ENCODE measurements at places on chromosomes 5 and 9.

GRCh38 chr5:109453251-109453650 is 43.5 kb upstream of the PJA2 start:
- no peak for DNase-seq

DNA sequence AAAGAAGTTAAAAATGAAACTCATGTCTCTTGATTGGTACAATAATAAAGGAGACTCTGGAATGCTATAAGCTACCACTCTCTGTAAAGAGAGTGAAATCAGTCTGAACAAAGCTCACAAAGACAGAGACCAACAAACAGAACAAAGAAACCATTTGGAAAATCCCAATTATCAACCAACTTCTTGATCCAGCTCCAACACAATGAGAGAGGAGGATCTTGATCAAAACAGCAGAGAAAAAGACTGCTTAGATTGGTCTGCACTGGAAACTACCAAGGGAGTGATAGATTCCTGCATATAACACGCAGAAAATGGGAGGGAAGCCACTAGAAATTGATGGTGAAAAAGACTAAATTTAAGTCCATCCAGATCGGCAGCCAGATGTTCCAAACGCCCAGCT is 23.1 kb upstream of the RNF38 start:
- DNase-seq, result no peak

GRCh38 chr9:129033216-129033615 is 3.2 kb upstream of the MIGA2 start:
- no peak for DNase-seq

- DNase-seq, result no peak
These were observed 75.3 kb downstream of the TJP2 start for GRCh38 chr9:69249337-69249736.

DNA sequence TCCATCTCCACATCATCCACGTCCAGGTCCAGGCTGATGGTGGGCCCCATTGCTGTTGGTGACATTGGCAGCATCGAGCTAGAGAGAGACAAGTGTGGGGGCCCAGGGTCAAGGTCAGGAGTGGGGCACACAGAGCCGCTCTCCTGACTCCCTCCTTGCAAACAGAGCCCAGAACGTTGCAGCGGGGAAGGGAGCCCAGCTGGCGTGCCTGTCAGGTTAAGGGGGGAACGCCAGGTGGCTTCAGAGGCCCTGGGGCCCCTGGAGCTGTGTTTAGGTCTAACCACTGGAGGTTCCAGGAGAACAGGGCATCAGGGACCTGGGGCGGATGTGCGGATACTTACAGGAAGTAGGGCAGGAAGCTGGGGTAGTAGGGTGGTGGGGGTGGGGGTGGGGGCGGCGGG is 7.5 kb downstream of the RNF44 start:
- no peak for DNase-seq

DNA sequence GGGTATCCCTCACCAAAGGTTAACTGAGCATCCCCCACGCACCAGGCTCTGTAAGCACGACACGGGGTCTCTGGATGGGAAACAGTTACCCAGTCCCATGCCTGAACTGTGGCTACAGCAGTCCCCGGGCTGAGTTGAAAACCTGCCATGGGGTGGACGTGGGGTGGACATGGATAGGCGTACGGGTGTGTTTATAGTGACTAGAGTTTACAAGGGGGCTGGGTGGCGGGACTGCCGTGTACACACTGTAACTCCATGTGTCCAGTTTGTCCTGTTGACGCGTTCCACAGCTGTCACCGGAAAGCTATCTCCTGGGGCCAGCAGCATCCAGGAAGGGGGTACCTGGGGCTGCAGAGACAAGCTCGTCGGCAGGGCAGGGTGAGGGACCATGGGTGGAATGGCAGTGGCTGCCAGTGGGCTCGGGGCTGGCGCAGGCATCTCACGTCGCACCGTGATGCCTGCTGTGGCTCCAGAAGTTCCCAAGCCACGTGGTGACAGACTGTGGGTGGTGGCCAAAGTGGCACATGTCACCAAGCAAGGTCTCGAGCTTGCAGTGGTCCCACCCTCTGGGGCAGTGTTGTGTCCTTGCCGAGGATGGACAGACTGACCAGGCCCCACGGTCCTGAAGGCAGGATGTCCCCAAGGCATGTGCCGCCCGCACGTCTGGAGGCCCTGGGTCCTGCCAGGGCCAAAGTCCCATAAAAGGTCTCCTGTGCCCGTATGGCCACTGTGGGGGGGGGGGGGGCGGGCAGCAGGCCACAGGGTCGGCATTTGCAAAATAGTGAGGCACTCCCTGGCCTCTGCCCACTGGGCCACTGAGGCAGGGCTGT is 29.3 kb upstream of the RNF130 start:
- peak; percentile 41 for DNase-seq

DNA sequence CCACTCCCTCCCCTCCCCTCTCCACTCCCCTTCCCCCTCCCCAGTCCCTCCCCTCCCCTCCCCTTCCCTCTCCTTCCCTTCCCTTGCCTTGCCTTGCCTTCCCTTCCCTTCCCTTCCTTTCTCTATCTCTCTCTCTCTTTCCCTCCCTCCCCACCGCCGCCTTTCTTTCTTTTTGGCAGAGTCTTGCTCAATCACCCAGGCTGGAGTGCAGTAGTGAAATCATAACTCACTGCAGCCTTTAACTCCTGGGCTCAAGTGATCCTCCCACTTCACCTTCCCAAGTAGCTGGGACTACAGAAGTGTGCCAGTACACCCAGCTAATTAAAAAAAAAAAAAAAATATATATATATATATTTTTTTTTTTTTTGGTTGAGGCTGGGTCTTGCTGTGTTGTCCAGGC is 45.5 kb downstream of the IL31RA start:
- no peak for DNase-seq

DNA sequence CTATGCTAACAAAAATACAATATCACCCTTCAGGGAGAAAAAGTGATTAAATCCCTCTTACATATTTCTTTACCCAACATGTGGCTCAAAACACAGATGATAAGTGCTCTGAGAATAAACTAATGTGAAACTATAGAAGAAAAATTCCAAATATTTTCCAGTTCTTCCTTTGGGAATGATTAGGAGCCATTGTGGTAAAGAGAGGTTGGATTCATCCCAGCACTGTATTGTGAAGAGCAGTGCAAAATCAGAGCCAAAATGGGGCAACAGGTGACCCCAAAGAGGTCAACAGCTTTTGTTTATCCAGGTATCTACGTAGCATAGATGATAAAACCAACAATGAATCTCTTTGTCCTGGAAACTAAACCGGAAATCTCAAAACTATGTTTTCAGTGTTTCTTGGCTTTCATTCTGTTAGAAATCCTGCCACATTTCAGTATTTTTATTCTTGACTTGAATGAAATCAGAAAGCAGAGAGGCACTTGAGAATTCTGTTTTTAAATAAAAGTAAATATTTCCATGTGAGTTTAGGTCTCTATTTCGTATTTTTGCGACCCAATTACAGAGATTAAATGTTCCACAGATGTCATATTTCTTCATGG is 120.4 kb upstream of the FST start:
- no peak for DNase-seq

GRCh38 chr5:135386886-135387628 is 12.0 kb downstream of the MACROH2A1 start:
- no peak for DNase-seq

DNA sequence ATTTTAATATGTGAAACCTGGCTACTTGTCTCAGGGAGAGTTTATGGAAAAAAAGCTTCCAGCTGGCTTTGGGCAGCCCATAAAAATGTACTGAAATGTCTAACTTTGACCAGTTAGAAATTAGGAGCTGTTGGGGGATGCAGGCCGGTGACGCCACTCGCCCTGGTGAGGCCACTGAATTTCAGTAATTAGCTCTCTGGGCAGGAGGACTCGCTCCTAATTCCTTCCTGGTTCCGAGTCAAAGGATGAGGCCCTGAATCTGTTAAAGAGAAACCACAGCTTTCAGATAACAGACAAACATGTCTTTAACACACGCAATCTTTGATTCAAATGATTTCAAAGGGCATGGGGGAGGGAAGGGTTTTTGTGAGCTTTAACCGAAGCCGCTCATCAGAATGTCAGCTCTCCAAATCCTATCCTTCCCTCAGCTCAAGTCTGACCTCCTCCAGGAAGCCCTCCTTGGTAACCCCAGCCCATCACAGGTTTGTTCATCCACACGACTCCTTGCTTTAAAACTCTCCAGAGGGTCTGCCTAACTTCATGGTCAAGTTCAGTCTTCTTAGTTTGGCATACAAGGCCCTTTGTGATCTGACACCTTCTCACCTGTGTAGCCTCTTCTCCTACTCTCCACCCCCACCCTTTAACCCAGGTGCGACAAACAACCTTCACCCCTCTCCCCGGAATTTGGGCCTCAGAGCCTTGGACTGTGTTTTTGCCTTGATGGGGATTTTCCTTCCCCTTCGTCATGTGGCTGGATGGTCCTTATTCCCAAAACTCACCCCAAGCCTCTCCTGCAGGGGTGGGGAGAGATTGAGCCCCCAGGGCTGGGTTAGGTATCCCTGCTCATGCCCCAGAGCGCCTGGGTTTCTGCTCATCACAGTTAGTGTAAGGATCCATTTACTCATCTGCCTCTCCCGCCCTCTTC is 13.6 kb upstream of the PHF19 start:
- no peak for DNase-seq

DNA sequence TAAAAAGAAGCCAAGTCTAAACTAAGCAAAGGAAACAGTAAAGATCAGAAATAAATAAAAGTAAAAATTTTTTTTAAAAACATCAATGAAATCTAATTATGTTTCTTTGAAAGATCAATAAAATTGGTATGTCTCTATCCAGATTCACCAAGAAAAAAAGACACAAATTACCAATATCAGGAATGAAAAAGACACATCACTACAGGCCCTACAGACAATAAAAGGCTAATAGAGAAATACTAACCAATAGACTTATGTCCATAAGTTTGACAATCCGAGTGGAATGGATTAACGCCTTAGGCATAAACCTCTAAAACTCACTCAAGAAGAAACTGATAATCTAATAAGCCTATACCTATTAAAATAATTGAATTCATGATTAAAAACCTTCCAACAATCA is 12.4 kb downstream of the BRD3OS start:
- no peak for DNase-seq

- DNase-seq, result no peak
These were observed 121.7 kb downstream of the ADAMTS6 start for GRCh38 chr5:65359981-65360380.

GRCh38 chr5:179422213-179422855 is 77.1 kb upstream of the ADAMTS2 start:
- no peak for DNase-seq

- no peak for DNase-seq
These were observed 16.5 kb downstream of the ZNF462 start for GRCh38 chr9:106879439-106879882.

DNA sequence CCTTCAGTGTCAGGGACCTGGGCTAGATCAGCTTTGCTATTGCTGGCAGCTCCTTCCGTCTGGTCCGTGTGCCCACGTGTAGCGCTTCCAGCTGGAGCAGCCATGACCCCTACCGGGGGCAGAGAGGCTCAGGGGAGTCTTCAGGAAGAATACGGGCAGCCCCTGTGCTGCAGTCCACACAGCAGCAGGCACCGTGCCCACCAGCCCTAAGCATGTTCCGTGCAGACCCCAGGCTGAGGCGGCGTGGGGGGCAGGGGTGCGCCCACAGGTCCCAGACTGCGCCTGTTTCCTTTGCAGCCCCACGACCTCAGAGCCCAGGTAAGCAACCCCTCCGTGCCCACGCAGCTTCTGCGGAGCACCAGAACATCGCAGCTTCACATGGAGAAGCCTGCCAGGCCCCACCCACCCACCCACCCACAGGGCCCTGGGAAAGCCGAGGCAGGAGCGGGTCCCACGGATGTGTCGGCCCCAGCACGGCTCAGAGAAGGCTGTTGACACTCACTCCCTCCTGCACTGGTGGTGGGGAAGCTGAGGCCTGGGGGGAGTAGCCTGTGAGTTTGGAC is 83.1 kb downstream of the KCNT1 start:
- DNase-seq, result no peak

DNA sequence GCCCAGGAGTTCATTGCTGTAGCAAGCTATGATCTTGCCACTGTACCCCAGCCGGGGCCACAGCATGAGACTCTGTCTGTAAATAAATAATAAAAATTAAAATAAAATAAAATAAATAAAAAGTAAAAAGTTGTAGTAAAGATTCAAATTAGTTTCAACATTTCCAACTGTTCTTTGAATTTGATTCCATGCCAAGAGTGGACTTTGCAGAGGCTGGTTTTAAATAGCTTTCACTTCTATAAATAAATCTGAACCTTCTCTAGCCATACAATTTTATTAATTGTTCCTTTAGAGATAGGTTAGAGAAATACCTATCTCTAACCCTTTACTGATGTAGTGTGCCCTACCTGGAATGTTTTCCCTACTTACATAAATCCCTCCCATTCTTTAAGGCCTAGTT is 129.7 kb upstream of the SLIT3 start:
- DNase-seq, result no peak

DNA sequence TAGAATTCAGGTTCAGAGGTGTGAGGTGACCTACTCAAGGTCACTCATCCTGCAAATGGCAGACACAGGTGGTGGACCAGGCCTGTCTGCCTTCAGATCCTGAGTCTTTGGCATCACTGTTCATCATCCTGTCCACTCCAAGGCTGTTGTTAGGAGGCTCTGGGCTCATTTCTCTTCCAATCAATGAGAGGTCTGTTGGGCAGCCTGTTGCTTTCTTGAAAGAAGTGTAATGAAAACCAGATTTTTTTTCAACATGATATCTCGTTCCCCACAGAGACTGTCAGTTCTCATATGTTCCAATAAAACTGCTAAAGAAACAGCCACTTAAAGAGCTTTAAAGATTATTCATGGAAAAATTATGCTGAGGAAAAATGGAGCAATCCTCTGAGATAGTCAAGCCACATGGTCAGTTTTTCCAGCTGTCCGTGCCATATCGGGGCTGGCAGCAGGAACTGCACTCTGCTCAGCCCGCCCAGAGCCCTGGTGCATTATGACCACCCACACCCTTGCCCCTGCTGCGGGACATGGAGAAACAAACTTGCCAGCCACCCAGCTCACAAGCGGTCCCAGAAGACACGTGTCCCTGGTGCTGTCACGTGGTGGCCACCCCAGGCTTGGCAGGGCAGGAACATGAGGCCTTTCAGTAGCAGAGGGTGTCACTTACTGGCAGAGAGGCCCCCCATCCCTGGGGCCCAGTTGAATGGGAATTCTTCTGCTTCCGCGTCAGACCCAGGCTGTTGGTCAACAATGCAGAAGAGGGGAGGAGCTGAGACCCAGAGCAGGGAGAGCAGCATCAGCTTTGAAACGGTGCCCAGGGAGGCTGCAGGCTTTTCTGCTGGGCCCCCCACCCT is 63.7 kb upstream of the ANGPTL2 start:
- no peak for DNase-seq

GRCh38 chr5:65801352-65801783 is 79.4 kb downstream of the NLN start:
- no peak for DNase-seq

DNA sequence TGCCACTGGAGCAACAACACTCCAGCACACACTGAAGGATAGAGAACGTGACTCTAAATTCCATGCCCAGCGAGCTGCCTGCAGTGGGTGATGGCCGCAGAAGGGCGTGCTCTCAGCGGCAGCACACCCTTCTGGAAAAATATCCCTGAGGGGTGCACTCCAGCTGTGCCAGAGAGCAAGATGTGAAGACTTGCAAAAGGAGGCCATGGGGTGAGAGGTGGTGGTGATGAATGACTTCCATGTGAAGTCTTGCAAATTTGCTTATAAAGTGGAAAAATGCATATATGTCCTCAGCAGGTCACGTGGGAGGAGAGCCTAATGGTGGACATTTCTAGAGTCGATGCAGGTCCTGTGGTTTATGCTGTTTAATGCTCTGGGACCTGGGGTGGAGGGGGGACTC is 39.8 kb upstream of the COL5A1 start:
- DNase-seq, result no peak

Data from left lobe of liver (tissue), 2 donors.